CD4-positive, alpha-beta T cell treated with Interleukin-4 for 4 hours (primary cell): ENCODE measurements at places on chromosomes 2 and 18.

DNA sequence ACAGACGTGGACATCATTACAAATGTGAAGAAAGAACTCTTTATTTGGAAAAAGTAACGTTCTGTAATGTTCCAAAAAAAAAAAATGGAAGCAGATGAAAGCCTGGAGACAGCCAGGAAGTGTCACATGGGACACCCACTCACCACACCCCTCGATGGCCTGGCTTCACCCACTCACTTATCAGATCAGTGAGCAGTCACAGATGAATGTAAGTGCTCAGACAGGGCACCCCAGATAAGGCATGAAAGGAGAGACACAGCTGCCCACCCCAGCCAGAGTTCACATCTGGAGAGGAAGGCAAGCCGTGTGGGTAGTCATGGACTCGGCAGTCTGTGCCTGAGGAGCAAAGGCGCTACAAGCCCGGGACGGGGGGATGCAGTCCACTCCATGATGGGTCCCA lies 105.2 kb downstream of the SEPTIN10 start:
- no peak for DNase-seq

GRCh38 chr2:209933499-209934483 lies 68.6 kb upstream of the RPE start:
- no peak for DNase-seq

GRCh38 chr2:202169131-202169530 lies 69.3 kb downstream of the SUMO1 start:
- no peak for DNase-seq

DNA sequence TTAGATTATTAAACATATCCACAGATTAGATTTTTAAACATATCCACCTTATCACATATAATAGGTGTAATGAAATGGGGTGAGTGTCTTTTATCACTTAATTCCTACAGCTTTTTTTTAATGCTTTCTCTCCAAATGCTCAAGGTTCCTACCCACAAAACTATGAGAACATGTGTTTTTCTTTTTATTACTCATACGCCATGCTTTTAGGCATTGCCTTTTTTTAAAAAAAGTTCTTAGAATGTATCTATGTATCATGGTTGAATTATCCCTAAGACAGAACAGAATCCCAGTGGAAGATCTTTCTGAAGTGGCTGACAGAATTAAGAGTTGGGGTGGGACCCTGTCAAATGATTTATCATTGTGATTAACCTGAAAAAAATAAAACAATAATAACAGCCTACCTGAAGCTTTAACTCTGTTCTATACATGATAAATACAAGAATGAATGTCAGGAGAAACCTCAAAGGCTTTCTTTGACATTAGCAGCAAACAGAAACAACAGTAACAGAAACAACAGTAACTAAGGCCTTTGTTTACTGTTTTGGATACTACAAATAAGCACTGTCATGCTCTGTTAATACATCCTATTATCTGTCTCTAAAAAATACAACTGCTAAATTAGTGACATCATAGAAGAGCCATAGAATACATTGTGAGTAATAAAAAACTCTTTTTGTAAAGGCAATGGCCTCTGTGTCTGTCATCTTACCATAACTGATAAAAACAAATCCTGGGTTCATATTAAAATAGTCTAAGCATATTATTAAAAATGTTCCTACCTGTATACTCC lies 4.1 kb upstream of the ZNF397 start:
- no peak for DNase-seq

GRCh38 chr2:66428986-66429612 lies 5.8 kb upstream of the MEIS1 start:
- no peak for DNase-seq

DNA sequence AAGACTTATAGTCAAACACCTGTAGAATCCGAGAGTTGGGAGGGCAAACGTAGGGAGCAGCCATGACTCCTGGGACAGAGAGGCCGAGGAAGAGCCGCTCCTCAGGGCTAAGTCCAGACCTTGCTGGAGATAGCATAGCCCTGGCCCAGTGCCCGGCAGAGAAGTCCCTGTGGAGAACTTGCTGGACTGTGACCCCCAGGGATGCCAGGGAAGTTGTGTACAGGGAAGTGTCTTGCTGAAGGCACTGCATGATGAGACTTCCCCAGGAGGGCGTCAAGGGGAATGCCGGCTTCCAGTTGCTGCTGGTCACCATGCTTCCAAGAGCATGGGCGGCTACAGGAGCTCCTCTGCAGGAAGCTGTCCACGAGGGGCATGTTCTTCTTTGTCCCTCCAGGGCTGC lies 8.6 kb upstream of the CNDP1 start:
- no peak for DNase-seq

DNA sequence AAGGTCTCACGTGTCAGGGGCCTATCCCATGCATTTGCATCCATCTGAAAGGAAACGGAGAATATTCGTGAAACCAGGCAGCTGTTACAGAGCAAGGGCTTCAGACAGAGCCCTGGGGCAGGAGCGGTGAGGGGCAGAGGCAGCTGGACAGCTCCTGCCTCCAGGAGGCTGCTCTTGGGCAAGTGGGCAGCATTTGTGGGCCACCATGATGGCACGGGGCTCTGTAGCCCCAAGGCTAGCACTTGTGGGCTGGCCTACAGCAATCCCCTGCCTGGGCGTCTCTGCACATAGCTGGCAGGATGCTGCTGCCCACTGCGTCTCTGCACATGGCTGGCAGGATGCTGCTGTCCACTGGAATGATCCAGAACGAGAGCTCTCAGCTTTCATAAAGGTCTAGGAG lies 52.8 kb upstream of the PTMA start:
- no peak for DNase-seq

DNA sequence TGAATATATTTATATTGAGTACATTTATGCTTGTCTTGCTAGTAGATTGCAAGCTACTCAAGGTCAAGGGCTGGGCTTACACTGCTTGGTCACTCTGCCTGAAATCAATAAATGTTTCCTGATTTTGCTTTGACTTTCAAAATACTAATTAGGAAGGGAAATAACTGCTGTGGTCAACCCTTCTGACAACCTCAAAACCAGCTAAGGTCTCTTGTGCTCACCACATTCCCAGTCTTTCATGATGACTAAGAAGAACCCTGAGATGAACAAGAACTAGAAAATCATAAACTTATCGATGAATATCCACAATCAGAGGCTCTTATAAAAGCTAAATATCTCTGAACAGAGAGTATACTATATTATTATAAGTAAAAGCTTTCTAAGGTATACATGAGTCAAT lies 33.3 kb downstream of the ABCB11 start:
- no peak for DNase-seq

GRCh38 chr2:42128721-42129486 lies 40.2 kb upstream of the EML4 start:
- DNase-seq = no peak

- DNase-seq = no peak
Measured at GRCh38 chr2:37506407-37507050, 162.1 kb downstream of the QPCT start.

- no peak for DNase-seq
Measured at GRCh38 chr2:241062389-241063092, 39.5 kb downstream of the MTERF4 start.

DNA sequence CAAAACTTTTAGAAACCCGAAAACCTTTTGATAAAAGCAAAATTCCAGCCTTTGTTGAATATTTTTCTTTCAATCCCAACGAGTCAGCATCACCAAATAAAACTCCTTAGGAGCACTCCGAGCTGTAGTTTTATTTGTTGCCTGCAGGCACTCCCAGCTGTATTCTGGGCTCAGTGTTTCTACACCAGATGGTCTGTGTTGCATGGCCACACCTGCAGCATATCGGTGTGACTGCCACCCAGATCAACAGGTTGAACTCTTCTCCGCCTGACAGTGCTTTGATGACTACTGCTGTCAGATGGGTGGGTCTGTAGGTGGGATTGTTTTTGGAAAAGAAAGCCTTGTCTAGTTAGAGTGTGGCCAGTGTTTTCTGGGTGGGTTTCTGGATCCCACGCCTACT lies 32.7 kb downstream of the APCDD1 start:
- no peak for DNase-seq

GRCh38 chr2:150204451-150204850 lies 283.0 kb downstream of the RND3 start:
- DNase-seq = no peak

GRCh38 chr2:215313255-215313613 lies 1.4 kb downstream of the ATIC start:
- no peak for DNase-seq

- no peak for DNase-seq
Measured at GRCh38 chr2:26169681-26170414, 3.0 kb upstream of the GAREM2 start.

DNA sequence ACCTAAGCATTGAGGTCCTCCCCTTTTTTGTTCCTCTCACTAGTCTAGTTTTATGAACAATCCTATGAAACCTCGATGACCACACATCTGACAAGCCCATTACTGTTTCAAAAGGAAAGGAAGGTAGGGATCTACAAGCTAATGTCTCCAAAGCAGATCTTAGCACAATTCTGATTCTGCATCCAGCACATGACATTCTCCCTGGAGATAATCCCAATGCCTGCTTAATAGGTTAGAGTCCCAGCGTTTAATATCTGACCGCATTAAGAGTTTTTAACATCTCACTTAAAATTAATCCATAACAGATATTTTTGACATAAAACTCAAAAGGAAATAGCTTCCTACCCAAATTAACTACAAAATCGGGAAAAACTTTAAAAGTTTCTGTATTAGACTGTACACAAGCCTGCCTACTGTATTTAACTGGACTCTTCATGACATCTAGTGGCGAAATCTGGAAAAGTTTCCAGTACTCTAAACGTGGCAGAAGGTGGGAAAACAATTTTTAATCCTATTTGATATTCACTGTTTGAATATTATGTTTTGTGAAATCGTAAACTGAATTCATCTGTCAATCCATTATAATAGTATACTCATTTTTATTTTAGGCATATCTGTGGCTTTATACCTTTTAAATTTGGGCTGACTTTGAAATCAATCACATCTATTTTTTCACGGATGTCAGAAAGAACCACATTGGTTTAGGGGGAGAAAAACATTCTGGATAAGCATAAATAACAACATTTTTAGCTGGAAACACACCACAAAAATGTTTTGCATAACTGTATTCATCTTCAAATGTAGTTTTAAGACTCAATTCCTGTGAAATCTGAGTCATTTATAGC lies 62.4 kb downstream of the TXNL1 start:
- DNase-seq = peak; percentile 12

GRCh38 chr2:229810786-229811185 lies 96.4 kb upstream of the DNER start:
- no peak for DNase-seq

GRCh38 chr2:44805401-44806235 lies 135.9 kb upstream of the SIX3 start:
- no peak for DNase-seq

GRCh38 chr2:15890936-15891905 lies 49.1 kb upstream of the MYCN start:
- DNase-seq = no peak

DNA sequence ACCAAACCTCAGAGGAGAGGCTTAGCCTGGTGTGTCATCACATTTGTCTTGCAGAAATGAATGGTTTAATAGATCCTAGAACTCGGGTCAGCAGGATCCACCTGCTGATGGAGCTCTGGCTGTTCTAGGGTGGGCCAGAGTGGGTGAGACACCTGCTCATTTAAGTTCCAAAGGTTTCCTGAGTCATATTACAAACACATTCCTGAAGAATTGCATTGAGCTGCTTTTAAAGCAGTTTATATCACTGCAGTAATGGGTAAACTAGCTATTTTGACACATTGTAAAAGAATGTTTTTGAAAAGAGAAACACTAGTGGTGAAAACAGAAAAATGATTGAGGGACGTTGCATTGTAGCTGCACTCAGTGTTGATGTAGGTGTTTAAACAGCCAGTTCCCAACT lies 175.3 kb upstream of the TCF4 start:
- no peak for DNase-seq

DNA sequence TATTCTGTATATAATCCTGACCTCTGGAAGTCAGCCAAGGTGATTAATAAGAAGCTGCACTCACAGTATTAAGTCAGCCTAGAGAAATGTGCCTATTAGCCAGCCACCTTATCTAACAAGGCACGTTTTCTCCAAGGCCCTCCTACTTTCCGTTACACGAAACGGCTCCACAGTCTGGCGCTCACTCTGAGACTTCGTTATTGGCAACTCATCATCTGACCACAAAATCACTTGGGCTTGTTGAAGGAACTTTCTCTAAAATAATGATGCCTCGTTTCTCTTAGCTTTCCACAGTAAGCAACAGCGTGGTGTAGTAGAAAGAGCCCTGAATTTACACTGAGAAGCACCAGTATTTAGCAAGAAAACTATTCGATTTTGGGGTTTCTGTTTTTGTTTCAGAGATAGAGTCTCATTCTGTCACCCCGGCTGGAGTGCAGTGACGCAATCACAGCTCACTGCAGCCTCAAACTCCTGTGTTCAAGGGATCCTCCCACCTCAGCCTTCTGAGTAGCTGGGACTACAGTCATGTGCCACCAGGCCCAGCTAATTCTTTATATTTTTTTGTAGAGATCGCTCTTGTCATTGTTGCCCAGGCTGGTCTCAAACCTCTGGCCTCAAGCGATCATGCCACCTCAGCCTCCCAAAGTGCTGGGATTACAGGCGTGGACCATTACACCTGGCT lies 53.6 kb upstream of the SLC14A1 start:
- peak; percentile 55 for DNase-seq
